ENCODE measurements at places on chromosomes 12 and 14.

- DNase-seq, result no peak
Measured at GRCh38 chr14:50739186-50739585, 71.1 kb upstream of the SAV1 start.

GRCh38 chr12:89278169-89278568 lies 74.1 kb downstream of the DUSP6 start:
- DNase-seq, result peak; percentile 31

GRCh38 chr14:77026166-77026929 lies 2.2 kb downstream of the IRF2BPL start:
- DNase-seq, result no peak

DNA sequence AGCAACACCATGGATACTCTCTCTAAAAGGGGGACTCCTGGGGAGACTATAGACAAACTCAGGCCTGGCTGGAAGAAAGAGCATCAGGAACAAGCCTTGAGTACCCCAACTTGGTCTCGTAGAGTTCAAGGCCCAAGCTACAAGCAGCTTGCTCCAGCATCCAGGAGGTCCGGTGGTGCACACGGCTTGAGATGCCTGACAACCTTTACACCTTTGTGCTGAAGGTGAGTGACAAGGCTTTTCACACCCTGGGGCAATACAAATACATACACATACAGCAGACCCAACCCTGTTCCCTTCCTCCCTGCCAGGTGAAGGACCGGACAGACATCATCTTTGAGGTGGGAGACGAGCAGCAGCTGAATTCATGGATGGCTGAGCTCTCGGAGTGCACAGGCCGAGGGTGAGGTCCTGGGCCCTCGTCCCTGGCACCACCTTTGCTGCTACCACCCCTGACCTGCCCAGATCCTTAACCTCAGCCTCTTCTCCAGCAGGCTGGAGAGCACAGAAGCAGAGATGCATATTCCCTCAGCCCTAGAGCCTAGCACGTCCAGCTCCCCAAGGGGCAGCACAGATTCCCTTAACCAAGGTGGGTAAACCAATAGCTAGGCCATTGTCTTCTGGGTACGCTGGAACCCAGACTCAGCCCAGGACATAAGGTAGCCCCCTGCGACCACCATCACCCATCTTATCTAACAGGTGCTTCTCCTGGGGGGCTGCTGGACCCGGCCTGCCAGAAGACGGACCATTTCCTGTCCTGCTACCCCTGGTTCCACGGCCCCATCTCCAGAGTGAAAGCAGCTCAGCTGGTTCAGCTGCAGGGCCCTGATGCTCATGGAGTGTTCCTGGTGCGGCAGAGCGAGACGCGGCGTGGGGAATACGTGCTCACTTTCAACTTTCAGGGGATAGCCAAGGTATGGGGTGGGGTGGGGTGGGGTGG lies 41.2 kb downstream of the SH2B3 start:
- DNase-seq, result peak; percentile 11
